Progenitor cell of endocrine pancreas (in vitro differentiated cells): ENCODE measurements at places on chromosomes 12 and 14. TPM values are rescaled to one million over a fixed set of nuclear protein-coding genes. Genes with fewer than 3 reads are reported as not detected.

DNA sequence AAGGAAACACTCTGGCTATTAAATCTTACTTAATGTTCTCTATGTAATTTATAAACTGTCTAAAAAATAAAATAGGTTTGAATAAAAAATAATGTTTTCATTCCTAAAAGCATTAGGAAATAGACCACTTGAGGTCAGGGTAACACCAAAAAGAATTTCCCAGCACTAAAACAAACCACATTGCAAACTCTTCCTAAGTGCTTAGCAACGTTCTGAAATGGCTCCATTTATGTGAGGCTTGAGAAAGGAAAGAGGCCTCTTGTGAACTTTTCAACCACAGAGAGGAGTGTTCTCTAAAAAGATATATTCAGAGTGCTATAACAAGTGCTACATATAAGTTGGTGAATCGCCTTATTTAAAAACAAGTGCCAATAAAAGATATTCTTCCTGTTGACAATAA, 42.7 kb downstream of the ALX1 start:
- H3K27ac ChIP-seq: no peak overlapping the region
- no peak overlapping the region for H3K4me3 ChIP-seq
- peaks cover 2% of the 10 kb centered on the region for H3K36me3 ChIP-seq

GRCh38 chr12:7108796-7109571, at the start of gene C1RL:
TSS of gene C1RL (minus strand) at chr12:7109214. CDS start at chr12:7109180, 34 bp downstream.
- H3K27ac ChIP-seq: peak within 1 kb of the TSS; percentile 99
- H3K4me3 ChIP-seq: peak within 1 kb of the TSS; percentile 94
- DNase-seq: peak; percentile 99
- peaks cover 11% of the 10 kb centered on the region for H3K4me1 ChIP-seq
- H3K36me3 ChIP-seq: peaks cover 26% of the 10 kb centered on the region

ASCL1 gene
- total RNA-seq: 8.3 and 8.4 TPM in 2 replicates

DNA sequence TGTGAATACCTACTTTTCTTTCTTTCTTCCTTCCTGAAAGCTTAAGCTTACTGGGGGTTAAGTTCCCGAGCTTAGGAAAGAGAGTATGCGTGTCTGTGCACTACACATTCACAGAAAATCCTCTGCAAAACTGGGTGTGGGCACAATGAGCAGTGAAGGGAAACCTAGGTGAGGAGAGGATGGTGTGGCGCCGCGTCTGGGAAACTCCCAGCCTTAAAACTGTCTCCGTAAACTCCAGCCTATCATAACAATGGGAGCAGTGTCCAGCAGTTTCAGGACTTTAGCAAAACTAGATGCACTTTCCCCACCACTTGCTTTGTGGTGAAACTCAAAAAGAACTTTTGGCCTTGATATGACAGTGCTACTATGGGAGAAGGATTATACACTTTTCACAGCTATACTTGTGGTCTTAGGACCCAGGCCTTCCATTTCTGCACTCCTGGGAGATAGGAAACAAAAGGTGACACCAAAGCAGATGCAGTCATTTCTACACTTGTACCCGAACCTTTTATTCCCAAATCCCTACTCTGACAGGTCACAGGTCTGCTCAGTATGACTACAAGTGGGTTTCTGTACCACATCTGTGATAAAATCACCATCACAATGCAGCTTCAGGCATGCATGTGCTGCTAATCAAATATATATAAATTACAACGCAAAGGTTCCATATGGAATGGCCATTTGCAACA, 10.4 kb downstream of the AKAP5 start:
- no peaks in the 10 kb centered on the region for H3K27me3 ChIP-seq
- H3K4me3 ChIP-seq: no peak overlapping the region

ADCY4 gene
- 0.46 and 0.75 TPM in 2 replicates for total RNA-seq

DNA sequence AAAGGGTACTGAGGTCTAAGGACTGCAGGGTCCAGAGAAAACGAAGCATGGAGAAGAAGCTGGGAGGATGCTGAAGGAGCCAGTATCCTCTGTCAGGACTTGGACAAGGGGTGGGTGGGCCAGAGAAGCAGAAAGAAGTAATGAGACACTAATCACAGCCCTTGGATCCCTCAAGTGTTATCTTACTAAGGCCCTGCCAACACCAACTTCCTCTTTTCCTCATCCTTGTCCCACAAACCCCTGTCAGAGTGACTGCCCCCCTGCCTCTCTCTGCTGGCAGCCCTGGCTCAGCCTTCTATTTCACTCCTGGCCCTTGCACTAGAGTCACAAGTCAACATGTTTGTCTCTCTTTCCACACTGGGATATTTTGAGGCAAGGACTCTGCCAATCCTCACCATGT, 3.8 kb upstream of the ASIC1 start:
- H3K4me1 ChIP-seq: peaks cover 16% of the 10 kb centered on the region
- no peak for DNase-seq
- H3K36me3 ChIP-seq: no peaks in the 10 kb centered on the region
- H3K27me3 ChIP-seq: peaks cover 64% of the 10 kb centered on the region

GRCh38 chr12:52975820-52976573, 27.1 kb downstream of the KRT18 start:
- DNase-seq: no peak
- no peaks in the 10 kb centered on the region for H3K36me3 ChIP-seq
- H3K4me3 ChIP-seq: no peak overlapping the region
- peaks cover 51% of the 10 kb centered on the region for H3K4me1 ChIP-seq
- H3K27ac ChIP-seq: peak overlapping the region; percentile 78

TOX4 gene
- total RNA-seq: 65.1 and 71.8 TPM in 2 replicates
